ENCODE measurements at places on chromosomes 7 and 10. TPM values are rescaled to one million over a fixed set of nuclear protein-coding genes. Genes with fewer than 3 reads are reported as not detected.

DNA sequence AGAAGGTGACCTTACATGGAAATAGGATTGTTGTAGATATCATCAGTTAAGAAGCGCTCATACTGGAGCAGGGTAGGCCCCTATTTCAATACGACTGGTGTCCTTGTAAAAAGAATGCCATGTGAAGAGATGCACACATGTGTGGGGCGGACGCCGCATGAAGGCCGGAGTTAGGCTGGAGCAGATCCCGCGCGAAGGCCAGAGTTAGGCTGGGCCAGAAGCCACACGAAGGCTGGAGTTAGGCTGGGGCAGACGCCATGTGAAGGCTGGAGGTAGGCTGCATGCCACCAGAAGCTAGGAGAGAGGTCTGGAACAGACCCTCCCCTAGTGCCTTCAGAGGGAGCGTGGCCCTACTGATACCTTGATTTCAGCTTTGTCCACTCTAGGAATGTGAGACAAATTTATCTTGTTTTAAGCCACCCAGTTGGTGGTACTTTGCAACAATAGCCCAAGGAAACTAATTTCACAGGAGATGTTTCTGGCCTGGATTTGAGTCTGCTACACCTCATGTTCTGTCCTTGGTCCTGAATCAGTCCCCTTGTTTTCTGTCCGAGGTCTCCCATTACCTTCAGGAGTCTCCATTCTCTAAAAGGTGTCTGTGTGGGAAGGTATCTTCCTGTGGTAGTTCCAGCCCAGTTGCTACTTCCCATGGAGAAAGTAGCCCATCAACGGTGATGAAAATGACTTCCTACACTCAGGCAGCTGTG is 585.8 kb downstream of the LRMDA start:
- DNase-seq = no peak
- no peak overlapping the region for H3K4me3 ChIP-seq
- no peaks in the 10 kb centered on the region for H3K36me3 ChIP-seq
- H3K27ac ChIP-seq = no peak overlapping the region

DNA sequence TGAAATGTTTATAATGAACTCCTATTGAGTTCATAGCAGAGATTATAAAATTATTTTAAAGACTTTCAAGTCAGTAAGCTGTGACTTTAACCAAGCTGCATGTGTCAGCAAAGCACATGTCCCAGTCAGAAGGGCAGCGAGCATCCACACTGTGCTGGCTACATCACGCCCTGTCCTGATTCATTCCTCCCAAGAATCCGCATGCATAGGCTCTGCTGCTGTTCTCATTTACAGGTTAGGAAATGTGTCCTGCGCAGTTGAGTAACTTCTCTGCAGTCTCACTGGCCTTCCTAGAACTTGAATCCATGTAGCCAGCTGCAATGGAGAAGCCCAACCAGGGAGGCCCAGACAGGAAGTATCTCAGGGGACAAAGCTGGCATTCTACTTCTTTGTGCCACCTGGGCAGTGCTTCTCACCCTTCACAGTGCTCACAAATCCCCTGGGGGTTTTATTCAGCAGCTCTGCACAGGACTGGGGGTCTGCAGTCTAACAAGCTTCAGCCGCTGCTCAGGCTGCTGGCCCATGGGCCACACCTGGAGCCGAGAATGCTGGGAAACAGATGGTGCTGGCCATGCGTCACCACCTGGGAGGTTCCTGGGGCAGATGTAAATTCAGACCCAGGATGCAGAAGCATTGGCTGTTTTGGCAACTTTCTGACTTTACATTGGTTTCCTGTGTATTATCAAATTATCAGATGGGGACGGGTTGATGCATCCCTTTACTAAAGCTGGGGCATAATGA is 192.8 kb upstream of the GDF10 start:
- H3K4me1 ChIP-seq = peaks cover 10% of the 10 kb centered on the region
- H3K4me3 ChIP-seq = no peak overlapping the region
- H3K27me3 ChIP-seq = no peaks in the 10 kb centered on the region
- no peak overlapping the region for H3K27ac ChIP-seq
- H3K36me3 ChIP-seq = no peaks in the 10 kb centered on the region

GRCh38 chr7:93231259-93231658 is 907 bp upstream of the VPS50 start:
- peak overlapping the region; percentile 96 for H3K27ac ChIP-seq
- DNase-seq = no peak
- H3K4me3 ChIP-seq = peak overlapping the region; percentile 95
- peaks cover 15% of the 10 kb centered on the region for H3K4me1 ChIP-seq

DNA sequence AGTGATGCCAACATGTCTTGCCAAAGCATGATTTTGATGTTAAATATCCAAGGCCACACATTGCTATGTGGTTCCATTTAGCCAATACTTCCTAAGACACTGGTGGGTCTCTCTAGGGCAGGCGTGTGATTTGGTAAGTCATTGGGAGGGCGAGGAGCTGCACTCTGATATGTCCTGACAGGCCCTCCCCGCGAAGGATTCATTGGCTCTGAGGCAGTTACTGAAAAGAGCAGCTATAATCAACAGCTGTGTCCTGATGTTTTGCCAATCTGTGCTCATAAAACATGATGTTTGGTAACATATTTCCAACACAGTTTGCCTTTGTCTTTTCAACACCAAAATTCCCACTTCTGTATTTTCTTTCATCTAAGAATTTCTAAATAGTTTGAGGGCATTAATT is 646.7 kb downstream of the PARD3 start:
- no peak for DNase-seq
- H3K4me1 ChIP-seq = no peaks in the 10 kb centered on the region
- H3K36me3 ChIP-seq = no peaks in the 10 kb centered on the region
- no peak overlapping the region for H3K4me3 ChIP-seq

DNA sequence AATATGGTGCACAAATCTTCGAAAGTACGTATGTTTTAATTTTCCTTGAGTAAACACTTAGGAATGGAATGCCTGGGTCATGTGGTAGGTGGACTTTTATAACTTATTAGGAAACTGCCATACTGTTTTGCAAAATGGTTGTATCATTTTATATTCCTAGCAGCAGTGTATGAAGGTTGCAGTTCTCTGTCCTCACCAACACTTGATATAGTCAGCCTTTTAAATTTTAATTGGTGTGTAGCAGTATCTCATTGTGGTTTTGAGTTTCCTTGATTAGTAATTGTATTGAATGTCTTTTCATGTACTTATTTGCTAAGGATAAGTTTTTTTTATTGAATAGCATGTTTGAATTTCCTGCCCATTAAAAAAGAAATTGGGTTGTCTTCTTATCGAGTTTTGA is 926 bp upstream of the PCBD1 start:
- no peak for DNase-seq
- no peaks in the 10 kb centered on the region for H3K36me3 ChIP-seq
- no peak overlapping the region for H3K27ac ChIP-seq
- peak overlapping the region; percentile 86 for H3K4me3 ChIP-seq

- H3K27ac ChIP-seq = no peak overlapping the region
- H3K4me3 ChIP-seq = no peak overlapping the region
- peaks cover 8% of the 10 kb centered on the region for H3K4me1 ChIP-seq
Observed at GRCh38 chr7:151611878-151612277, 92.2 kb upstream of the RHEB start.

DNA sequence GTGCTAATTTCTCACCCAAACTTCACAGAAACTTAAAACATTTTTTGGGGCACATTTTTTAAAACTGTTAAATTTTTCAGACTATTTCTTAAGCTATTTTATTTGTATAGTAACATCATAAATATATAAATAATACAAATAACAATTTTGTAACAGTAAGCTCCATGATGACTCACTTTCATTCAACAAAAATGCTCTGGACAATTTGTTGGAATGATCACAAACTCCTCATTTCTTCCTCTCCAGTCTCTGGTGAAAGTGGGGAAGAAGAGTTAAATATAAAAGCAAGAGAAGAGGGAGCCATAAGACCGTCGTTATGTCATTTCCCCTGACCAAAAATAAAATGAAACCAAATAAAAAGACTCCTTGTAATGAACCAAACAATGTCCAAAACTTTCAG is 162.4 kb downstream of the AGMO start:
- H3K4me3 ChIP-seq = no peak overlapping the region
- H3K27ac ChIP-seq = no peak overlapping the region
- H3K36me3 ChIP-seq = no peaks in the 10 kb centered on the region
- H3K27me3 ChIP-seq = no peaks in the 10 kb centered on the region
- DNase-seq = no peak
- H3K4me1 ChIP-seq = no peaks in the 10 kb centered on the region

GRCh38 chr10:98224996-98225395 is 43.0 kb downstream of the LOXL4 start:
- DNase-seq = no peak
- no peak overlapping the region for H3K27ac ChIP-seq
- H3K4me3 ChIP-seq = no peak overlapping the region
- H3K36me3 ChIP-seq = peaks cover 40% of the 10 kb centered on the region

- no peaks in the 10 kb centered on the region for H3K36me3 ChIP-seq
- H3K4me3 ChIP-seq = no peak overlapping the region
- peaks cover 2% of the 10 kb centered on the region for H3K27me3 ChIP-seq
- DNase-seq = no peak
- H3K27ac ChIP-seq = no peak overlapping the region
Observed at GRCh38 chr10:76178532-76179292, 747.3 kb downstream of the LRMDA start.

Gene UTF1
- total RNA-seq = not detected

Gene NHLRC2
- total RNA-seq = 26.3 TPM

Gene GHRHR
- total RNA-seq = not detected

Data from activated naive CD8-positive, alpha-beta T cell treated with anti-CD3 and anti-CD28 coated beads, Interleukin-2, amount 10 ng/mL, durations not matched to agents 7 days and 5 days (primary cell).